ENCODE measurements at places on chromosomes 12 and 14.

- DNase-seq = no peak
Observed at GRCh38 chr12:92431146-92431545, 271.6 kb upstream of the PLEKHG7 start.

- no peak for DNase-seq
Observed at GRCh38 chr12:2250797-2251196, 198.0 kb downstream of the CACNA1C start.

GRCh38 chr12:98060411-98060810, 455.0 kb upstream of the TMPO start:
- no peak for DNase-seq

DNA sequence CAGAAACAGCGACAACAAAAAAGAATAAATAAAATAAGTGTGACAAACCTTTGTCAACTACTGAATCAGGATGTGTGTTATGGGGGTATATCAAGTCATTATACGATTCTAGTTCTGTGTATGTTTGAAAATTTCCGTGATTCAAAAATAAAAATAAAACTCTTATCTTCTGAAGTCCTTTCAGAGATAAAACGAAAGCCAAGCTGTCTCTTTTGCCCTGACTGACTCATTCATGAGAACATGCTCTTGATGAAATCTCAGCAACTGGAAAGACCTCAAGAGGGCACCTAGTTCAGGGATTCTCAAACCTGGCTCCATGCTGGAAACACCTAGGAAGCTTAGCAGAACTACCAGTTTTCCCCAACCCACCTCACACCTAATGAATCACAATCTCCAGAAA, 9.2 kb downstream of the FOXN3 start:
- DNase-seq = no peak

DNA sequence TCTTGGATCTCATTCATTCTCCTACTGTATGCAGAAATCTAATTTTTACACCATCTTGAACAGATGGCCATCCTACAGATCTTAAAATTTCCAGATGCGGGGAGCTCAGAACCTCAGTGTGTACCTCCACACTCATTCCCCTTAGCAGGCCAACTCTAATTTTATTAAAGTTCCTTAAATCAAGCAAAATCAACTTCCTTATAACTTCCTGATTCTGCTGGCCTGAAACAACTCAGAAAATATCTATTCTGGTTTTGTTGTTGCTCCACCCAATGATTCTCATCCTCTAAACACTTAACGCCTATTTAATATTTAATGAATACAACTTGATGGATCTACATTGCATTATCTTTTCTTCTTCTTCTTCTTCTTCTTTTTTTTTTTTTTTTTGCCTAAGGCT, 3.1 kb downstream of the EMP1 start:
- DNase-seq = no peak

- no peak for DNase-seq
Observed at GRCh38 chr12:52139579-52140062, 52.2 kb downstream of the KRT80 start.

GRCh38 chr12:79000501-79000900, 135.9 kb downstream of the SYT1 start:
- no peak for DNase-seq

DNA sequence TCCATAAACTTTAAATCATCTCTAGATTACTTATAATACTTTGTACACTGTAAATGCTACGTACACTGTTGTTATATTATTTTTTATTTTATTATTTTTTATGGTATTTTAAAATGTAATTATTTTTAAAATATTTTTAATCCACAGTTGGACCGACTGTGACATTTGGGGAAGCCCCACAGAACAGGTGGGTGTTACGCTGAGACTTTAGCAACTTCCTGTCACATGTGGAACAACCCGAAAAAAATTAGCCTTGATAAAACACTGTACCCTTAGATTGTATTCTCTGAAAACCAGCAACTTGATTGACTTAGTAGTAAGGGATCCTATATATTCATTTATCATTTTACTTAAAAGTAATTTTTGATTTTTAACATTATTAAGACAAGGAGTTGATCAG, 1755.7 kb upstream of the SEL1L start:
- no peak for DNase-seq

DNA sequence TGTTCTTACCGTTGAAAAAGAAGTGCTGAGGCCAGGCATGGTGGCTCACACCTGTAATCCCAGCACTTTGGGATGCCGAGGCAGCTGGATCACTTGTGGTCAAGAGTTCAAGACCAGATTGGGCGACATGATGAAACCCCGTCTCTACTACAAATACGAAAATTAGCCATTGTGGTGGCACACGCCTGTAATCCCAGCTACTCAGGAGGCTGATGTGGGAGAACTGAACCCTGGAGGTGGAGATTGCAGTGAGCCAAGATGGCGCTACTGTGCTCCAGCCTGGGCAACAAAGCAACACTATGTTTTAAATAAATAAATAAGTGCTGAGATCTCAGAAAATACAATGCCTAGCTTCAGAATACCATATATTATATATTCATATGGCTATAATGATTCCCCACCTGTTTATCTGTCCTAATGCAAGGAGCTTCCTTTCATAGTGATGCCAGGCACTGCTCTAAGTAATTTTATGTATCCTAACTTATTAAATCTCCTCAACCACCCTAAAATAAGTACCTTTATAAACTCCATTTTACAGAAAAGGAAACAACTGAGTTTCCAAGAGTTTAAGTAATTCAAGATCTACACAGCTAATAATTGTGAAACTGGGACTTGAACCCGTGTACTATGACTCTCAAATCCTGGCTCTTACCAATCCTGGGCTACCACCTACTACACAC, 7.3 kb downstream of the PHLDA1 start:
- DNase-seq = no peak

DNA sequence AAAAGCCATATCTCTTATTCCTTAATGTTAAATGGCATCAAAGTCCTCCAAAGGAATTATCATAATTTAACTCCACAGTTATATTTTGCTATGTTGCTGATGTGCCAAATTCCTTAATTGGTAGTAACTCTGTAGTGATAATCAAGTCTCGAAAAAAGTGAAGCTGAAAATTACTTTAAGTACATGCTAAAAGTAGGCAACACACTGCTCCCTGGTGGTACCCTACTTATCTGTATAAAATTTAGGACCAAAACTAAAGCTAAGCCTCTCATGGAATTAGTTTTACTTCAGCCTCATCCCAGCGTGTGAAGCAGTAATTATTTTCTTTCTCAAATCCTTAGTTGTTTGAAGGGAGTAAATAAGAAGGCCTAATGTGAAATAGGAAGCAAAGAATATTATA, 132.8 kb downstream of the TTLL5 start:
- DNase-seq = no peak

DNA sequence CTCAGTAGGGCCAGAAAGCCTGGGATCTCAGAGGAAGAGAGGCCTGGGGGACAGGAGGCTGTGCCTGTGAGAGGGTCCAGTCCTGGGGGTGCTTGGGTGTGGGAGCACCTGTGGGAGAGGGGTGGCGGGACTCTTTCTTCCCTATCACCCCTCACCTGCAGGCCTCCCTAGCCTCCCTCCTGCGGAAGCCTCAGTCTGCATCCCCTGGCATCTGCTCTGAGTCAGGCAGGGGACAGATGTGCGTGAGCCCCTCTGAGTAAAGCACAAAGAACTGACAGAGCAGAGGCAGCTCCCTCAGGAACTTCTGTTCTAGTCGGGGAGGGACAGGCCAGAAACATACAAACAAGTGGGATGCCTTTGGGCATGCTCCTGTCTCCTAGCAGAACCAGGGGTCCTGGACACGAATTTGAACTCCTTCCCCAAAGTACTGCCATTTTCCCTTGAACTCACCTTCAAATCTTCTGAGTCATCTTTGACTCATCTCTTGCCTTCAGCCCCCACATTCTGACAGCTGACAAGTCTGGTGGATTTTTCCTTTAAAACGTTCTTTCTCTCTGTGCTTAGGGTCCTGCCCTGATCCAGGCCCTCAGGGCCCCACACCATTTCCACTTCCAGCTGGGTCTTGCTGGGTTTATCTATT, 8.5 kb upstream of the HSP90AA1 start:
- DNase-seq = no peak

DNA sequence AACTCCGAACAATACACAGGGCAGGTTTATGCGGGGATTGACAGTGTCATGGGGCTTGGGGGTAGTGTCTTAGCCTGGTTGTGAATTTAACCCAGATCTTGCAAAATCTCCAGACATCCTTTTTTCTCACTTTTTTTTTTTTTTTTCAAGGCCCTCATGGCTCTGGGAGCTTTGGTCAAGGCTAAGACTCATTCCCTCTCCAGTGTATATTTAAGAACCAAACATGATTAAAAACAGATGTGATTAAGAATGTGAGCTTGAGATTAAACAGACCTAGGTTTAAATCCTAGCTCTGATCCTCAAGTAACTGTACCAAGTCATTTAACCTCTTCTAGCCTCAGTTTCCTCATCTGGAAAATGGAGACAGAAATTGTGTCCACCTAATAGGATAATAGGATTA, 151.7 kb upstream of the FUT8 start:
- DNase-seq = no peak

- DNase-seq = no peak
Observed at GRCh38 chr12:105464406-105464805, 133.9 kb downstream of the C12orf75 start.

GRCh38 chr14:63493246-63493645, 49.9 kb downstream of the PPP2R5E start:
- DNase-seq = no peak

DNA sequence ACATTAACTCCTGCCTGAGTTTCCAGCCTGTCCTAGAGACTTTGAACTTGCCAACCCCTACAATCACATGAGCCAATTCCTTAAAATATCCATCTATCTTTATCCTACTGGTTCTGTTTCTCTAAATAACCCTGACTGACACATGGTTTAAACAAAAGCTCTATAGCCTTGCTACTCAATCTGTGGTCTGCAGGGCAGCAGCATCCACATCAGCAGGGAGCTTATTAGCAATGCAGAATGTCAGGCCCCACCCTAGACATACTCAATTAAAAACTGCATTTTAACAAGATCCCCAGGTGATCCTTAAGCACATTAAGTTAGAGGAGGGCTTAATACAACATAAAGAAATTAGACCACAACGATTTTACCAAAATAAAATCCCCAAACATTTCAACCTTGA, 108.3 kb upstream of the CPSF6 start:
- DNase-seq = peak; percentile 31

GRCh38 chr12:3364226-3364625, 126.8 kb upstream of the PRMT8 start:
- DNase-seq = no peak

DNA sequence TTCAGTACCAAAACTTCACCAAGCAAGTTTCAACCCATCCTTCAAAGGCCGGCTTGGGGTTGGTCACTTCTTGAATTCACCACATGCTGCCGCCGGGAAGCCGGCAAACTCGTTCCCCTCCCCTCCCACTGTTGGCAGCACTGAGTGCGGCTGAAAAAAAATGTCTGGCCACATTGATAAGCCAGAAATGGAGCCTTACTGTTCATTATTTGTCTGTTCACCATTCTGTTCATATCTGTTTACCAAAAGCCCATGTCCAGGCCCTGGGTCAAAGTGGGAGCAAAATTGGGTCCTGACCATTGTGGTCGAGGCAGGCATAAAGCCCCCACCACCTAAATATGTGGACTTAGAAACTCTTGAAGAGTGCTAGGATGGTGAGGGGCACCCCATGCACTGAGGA, 7.3 kb upstream of the HSP90AA1 start:
- no peak for DNase-seq

DNA sequence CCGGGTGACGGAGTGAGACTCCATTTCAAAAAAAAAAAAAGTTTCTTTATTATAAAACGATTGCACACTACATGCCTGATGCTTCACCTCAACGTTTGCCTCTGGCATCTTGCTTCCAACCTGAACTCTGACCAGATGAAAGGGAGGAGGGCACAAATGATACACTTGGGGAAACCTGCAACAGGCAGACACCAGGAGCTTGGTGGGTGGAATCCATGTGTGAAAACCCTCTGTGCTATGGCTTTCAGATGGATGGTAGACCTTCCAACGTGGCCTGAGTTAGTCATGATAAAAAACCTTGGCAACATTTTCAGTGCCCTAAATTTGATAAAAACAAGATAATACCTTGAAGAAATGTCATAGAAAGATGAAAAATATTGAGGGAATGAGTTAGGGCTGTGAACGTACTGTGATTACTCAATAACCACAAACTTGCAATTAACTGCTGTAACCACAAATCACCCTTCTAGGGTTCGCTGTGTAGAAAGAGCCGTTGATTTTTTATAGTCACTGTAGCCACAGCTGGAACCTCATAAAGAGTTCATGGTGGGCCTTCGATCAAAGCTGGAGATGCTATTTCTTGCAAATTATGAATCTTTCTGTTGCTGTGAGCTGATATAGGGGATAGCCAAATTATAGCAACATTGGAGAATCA, 26.1 kb upstream of the GZMB start:
- no peak for DNase-seq

- DNase-seq = no peak
Observed at GRCh38 chr14:22819151-22819988, 4.1 kb upstream of the SLC7A7 start.

- DNase-seq = no peak
Observed at GRCh38 chr12:117874842-117875434, 93.9 kb downstream of the KSR2 start.

Measured in esophagus muscularis mucosa (tissue), 4 donors.